ENCODE measurements at places on chromosomes 3 and 15. TPM values are rescaled to one million over a fixed set of nuclear protein-coding genes. Genes with fewer than 3 reads are reported as not detected.

SLC7A14 gene
- total RNA-seq, result not detected

ERICH6 gene
- 0.24 TPM for total RNA-seq

HGD gene
- 0.42 TPM for total RNA-seq

ANKRD63 gene
- total RNA-seq, result 2.5 TPM

SERINC4 gene
- total RNA-seq, result 0.33 TPM

CLK3 gene
- total RNA-seq, result 75.5 TPM

TNFSF10 gene
- total RNA-seq, result not detected

MED12L gene
- total RNA-seq, result 1.1 TPM

LRRC3B gene
- not detected for total RNA-seq

C3orf85 gene
- total RNA-seq, result not detected

UBE2E2 gene
- 2.0 TPM for total RNA-seq

PRR20G gene
- total RNA-seq, result not detected

SSUH2 gene
- total RNA-seq, result 3.6 TPM

Measured in A673 (cell line).